Breast epithelium (tissue), 4 donors: ENCODE measurements at places on chromosomes 3 and 15.
A peak's percentile ranks its signal among the peaks of the same experiment; 100 is the strongest.

GRCh38 chr3:139473155-139473771 is 3.1 kb downstream of the RBP2 start:
- no peak overlapping the region for H3K27ac ChIP-seq
- H3K27me3 ChIP-seq: no peaks in the 10 kb centered on the region
- H3K36me3 ChIP-seq: no peaks in the 10 kb centered on the region
- no peaks in the 10 kb centered on the region for H3K4me1 ChIP-seq
- no peak for DNase-seq

GRCh38 chr3:165643425-165643824 is 193.8 kb downstream of the BCHE start:
- H3K27ac ChIP-seq: no peak overlapping the region
- DNase-seq: no peak
- no peaks in the 10 kb centered on the region for H3K4me1 ChIP-seq
- no peaks in the 10 kb centered on the region for H3K27me3 ChIP-seq
- no peaks in the 10 kb centered on the region for H3K36me3 ChIP-seq
- H3K4me3 ChIP-seq: no peak overlapping the region

DNA sequence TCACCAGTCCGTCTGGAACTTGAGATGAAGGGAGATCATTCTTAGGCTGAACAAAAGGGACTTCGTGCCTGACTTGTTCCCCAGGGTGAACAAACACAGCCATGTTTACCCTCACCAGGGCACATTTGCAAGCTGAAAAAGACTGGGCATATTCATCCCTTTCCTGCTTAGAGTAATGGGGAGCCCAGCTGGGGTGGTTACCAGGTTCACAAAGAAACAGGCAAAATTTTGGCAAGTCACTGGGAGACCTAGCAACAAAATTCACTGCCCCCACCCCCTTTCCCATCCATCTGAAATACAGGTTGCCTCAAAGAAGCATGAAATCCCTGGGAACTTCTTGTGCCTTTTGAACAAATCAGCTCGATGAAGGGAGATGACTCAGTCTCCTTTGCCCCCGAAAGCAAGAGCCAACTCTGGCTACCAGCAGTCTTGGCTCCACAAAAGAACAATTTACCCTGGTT is 775.0 kb downstream of the SQOR start:
- no peaks in the 10 kb centered on the region for H3K4me1 ChIP-seq
- no peak overlapping the region for H3K4me3 ChIP-seq
- H3K27ac ChIP-seq: no peak overlapping the region
- no peak for DNase-seq
- no peaks in the 10 kb centered on the region for H3K36me3 ChIP-seq

DNA sequence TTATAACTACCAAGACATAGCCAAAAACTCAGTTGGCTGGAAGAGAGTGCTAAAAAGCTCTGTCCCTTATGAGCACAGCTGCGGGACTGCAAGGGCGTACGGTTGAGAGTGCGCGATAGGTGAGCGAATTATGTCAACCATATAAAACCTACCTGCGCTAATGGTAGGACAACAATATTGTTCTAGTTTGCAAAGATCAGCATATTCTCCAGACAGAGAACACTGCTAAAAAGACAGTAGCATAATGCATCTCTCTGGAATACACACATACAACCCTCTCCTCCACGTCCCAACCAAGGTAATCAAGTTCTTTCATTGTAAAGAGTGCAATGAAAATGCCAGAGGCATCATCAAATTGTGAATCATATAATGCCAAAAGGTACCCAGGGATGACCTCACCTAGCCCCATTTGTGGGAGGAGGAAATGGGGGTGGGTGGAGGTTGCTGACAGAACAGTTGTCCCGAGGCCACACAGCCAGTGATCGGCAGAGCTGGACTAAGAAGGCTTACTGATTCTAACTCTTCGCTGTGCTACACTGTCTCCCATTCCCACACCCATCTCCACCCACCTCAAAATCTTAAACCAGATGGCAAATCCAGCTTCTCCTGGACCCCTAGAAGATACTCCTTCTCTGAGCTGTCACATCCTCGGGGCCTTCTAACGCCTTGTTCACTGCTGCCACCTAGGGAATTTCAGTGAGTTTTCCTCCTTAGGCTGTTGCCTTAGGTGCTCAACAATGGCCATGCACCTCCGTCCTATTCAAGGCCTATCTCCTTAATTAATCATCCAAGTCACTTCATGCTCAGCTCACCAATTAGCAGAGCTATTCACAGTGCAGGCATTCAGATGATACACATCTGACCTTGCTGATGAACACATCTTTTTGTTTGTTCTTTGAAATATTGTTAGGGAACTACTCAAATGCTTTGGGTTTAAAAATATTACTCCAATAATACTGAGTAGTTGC is 60.7 kb downstream of the RPL22L1 start:
- DNase-seq: no peak
- H3K27me3 ChIP-seq: no peaks in the 10 kb centered on the region
- no peaks in the 10 kb centered on the region for H3K36me3 ChIP-seq
- H3K27ac ChIP-seq: peak overlapping the region; percentile 1
- no peak overlapping the region for H3K4me3 ChIP-seq
- no peaks in the 10 kb centered on the region for H3K4me1 ChIP-seq

- H3K4me3 ChIP-seq: no peak overlapping the region
- no peak overlapping the region for H3K27ac ChIP-seq
- no peak for DNase-seq
- H3K27me3 ChIP-seq: no peaks in the 10 kb centered on the region
Observed at GRCh38 chr3:80696280-80696679, 928.5 kb upstream of the ROBO1 start.

GRCh38 chr3:108092501-108092900 is 1.7 kb upstream of the CD47 start:
- no peak overlapping the region for H3K4me3 ChIP-seq
- H3K27ac ChIP-seq: no peak overlapping the region
- H3K27me3 ChIP-seq: no peaks in the 10 kb centered on the region

DNA sequence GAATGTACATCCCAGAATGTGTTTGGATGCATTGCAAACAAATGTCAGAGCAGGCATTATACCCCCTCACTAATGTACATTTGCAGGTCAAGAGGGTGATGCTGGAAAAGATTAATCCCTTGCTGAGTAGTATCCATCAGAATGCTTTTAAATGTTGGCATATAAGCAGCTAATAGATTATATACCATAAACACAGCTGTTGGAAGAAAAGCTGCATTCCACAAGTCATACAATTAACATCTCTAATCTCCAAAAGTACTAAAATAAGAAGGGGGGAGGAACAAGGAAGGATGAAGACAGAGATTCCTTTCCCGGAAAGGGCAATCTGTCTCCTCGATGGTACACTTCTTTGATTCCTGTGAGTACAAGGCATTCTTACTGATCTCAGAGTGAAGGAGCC is 445.7 kb upstream of the CDIN1 start:
- H3K4me3 ChIP-seq: no peak overlapping the region
- DNase-seq: no peak
- H3K36me3 ChIP-seq: no peaks in the 10 kb centered on the region
- no peak overlapping the region for H3K27ac ChIP-seq

- H3K36me3 ChIP-seq: no peaks in the 10 kb centered on the region
- no peak overlapping the region for H3K27ac ChIP-seq
- H3K27me3 ChIP-seq: no peaks in the 10 kb centered on the region
- H3K4me3 ChIP-seq: no peak overlapping the region
Observed at GRCh38 chr15:27589260-27589659, 509.9 kb downstream of the OCA2 start.

GRCh38 chr15:70818580-70818979 is 35.4 kb downstream of the LARP6 start:
- no peak overlapping the region for H3K27ac ChIP-seq
- H3K4me3 ChIP-seq: no peak overlapping the region
- DNase-seq: no peak
- no peaks in the 10 kb centered on the region for H3K27me3 ChIP-seq
- H3K4me1 ChIP-seq: peaks cover 5% of the 10 kb centered on the region
- no peaks in the 10 kb centered on the region for H3K36me3 ChIP-seq

DNA sequence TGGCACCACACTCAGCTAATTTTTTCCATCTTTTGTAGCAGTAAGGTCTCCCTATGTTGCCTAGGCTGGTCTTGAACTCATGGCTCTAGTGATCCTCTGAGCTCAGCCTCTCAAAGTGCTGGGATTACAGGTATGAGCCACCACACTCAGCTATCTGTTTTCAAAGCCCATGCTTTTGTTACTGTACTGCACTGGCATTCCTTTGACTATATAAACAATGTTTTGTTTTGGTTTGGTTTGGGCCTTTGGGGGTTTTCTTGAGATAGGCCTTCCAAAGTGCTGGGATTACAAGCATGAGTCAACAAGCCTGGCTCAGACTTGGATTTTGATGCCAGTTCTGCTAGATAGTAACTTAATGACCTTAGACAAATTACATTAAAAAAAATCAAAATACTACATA is 89.7 kb upstream of the GK5 start:
- H3K27ac ChIP-seq: no peak overlapping the region
- H3K4me1 ChIP-seq: no peaks in the 10 kb centered on the region
- no peak for DNase-seq
- H3K27me3 ChIP-seq: no peaks in the 10 kb centered on the region

DNA sequence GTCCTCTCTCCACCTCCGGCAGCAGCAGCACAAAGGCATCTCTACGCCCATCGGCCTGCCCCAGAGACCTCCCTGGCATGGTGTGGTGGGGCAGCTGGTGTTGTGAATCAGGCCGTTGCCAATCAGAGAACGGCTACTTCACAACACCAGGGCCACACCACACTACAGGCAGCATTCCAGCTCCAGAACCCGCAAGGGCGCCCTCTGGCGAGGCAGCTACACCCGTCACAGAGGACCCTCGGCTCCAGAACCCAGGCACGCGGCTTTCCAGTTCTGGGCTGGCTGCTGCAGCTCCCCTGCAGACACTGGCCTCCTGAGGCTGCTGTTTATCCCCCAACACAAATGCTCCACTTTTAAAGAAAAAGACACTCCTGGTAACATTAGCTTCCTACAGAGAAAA is 127.5 kb upstream of the TOPAZ1 start:
- H3K4me1 ChIP-seq: no peaks in the 10 kb centered on the region
- no peaks in the 10 kb centered on the region for H3K36me3 ChIP-seq
- H3K27me3 ChIP-seq: no peaks in the 10 kb centered on the region
- H3K27ac ChIP-seq: no peak overlapping the region

DNA sequence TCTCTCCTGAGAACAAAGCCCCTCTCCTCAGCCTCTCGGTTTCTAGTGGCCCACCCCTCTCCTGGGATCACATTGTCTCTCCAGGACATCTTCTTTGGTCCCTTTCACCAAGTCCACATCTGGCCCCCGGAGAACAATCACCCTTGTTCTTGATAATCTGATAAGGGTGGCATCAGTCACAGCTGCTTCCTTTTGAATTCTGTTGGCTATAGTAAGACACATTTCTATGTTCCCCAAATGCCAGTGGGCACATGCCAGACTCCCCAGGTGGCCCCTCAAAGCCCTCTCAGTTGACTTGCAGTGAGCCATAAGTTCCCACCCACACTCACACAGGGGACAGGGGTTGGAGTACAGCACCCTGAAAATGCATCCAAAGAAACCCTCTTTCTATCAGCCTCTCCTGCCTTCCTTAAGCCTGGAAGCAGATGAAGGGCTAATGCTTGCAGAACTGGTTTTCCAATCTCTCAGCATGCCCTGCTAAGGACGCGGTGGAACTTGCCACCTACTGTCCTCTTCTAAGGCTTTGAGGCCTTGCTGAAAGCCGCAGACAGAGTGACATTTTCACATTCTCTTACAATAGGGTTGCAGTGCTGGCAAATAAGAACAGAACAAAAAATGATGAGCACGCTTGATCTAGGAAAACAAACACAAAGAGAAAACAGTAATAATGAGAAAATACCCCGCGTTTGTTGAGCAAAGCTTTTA is 101.3 kb upstream of the SLCO3A1 start:
- H3K4me3 ChIP-seq: no peak overlapping the region
- peak overlapping the region; percentile 19 for H3K27ac ChIP-seq
- H3K27me3 ChIP-seq: no peaks in the 10 kb centered on the region
- no peaks in the 10 kb centered on the region for H3K36me3 ChIP-seq

- H3K27ac ChIP-seq: peak overlapping the region; percentile 26
- DNase-seq: peak; percentile 60
- H3K4me1 ChIP-seq: peaks cover 26% of the 10 kb centered on the region
- H3K36me3 ChIP-seq: no peaks in the 10 kb centered on the region
- H3K4me3 ChIP-seq: no peak overlapping the region
- no peaks in the 10 kb centered on the region for H3K27me3 ChIP-seq
Observed at GRCh38 chr3:177615015-177615414, 417.7 kb upstream of the TBL1XR1 start.

DNA sequence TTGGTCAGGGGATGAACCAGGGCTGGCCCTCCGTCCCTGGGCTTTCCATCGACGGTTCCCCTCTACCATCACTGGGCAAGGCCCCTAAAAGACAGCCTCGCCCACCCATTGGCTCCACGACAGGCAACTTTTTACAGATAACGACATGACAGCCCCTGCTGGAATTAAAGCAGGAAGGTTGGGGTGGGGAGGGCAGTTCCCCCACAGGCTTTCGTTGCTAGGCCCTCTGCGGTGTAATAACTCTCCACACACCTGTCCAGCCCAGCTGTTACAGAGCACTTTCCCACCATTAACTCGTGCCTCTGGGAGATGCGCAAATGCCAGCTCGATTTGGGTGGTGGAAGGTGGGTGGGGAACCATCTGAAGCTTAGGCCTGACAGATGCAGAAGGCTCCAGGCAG is 264.2 kb upstream of the TLE3 start:
- H3K27ac ChIP-seq: no peak overlapping the region
- H3K4me3 ChIP-seq: no peak overlapping the region
- DNase-seq: no peak
- H3K36me3 ChIP-seq: no peaks in the 10 kb centered on the region
- H3K27me3 ChIP-seq: no peaks in the 10 kb centered on the region

DNA sequence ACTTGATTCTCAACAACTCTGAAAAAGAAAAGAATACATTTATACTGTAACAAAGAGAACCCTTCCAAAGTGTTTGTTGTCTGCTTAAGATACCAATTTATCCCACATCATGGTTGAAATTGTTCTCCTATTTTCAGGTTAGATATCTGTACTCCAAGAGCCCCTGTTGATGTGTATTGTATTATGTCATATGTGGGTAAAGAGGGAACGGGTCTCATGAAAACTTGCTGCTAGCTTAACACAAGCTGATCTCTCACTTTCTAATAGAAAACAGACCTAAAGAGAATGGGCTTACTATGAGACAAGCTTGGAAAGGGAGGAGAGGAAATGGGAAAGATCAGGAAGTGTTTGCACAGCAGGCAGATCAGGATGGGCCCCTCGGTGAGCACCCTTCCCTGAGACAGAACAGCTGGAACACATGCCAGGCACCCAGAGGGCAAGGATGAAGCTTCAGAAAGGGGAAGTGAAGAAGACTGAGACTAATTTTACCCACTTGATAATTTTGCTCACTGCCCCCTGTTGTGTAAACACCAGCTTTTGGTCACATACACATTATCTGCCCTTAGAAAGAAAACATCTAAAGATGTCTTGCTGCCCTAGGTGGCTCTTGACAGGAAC is 747.9 kb upstream of the CCDC54 start:
- no peak overlapping the region for H3K27ac ChIP-seq
- no peaks in the 10 kb centered on the region for H3K27me3 ChIP-seq
- H3K36me3 ChIP-seq: no peaks in the 10 kb centered on the region
- DNase-seq: no peak
- H3K4me1 ChIP-seq: no peaks in the 10 kb centered on the region

GRCh38 chr3:185537369-185537970 is 14.9 kb downstream of the LIPH start:
- H3K27ac ChIP-seq: peak overlapping the region; percentile 82
- no peaks in the 10 kb centered on the region for H3K27me3 ChIP-seq
- no peaks in the 10 kb centered on the region for H3K36me3 ChIP-seq

GRCh38 chr3:123807820-123808219 is 76.3 kb downstream of the MYLK start:
- H3K27me3 ChIP-seq: no peaks in the 10 kb centered on the region
- DNase-seq: no peak
- H3K4me1 ChIP-seq: no peaks in the 10 kb centered on the region
- peak overlapping the region; percentile 78 for H3K27ac ChIP-seq
- no peaks in the 10 kb centered on the region for H3K36me3 ChIP-seq
- H3K4me3 ChIP-seq: no peak overlapping the region

- H3K27me3 ChIP-seq: no peaks in the 10 kb centered on the region
- H3K4me3 ChIP-seq: no peak overlapping the region
- DNase-seq: no peak
- H3K27ac ChIP-seq: no peak overlapping the region
- no peaks in the 10 kb centered on the region for H3K4me1 ChIP-seq
Observed at GRCh38 chr15:56484287-56484686, 19.4 kb upstream of the MNS1 start.
